Activated CD4-positive, alpha-beta T cell treated with anti-CD3 and anti-CD28 coated beads, Interleukin-2, Interleukin-4, amounts not matched to agents 100 ng/mL and 50 ng/mL, durations not matched to agents 16 hours and 8 hours (primary cell): ENCODE measurements at places on chromosomes 2 and 18.
A peak's percentile ranks its signal among the peaks of the same experiment; 100 is the strongest.

DNA sequence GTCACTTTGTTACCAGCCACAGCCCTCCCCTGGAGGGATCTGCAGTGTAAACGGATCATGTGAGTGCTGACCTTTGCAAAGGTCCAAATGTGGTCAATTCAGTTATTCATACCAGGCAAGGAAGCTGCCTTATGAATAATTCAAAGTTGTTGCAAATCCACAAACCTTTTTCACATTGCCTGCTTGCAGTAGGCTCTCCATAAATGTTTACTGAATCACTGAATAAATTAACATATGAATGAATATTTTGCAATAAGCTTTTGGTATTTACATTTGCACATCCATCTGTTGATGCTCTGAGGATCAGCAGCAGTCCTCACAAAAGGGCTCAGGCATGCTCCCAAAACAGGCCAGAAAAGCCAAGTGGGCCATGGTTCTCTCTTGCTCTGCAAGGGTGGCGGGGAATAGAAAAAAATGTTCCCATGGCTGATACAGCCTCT is 156.8 kb downstream of the VAPA start:
- DNase-seq: no peak

DNA sequence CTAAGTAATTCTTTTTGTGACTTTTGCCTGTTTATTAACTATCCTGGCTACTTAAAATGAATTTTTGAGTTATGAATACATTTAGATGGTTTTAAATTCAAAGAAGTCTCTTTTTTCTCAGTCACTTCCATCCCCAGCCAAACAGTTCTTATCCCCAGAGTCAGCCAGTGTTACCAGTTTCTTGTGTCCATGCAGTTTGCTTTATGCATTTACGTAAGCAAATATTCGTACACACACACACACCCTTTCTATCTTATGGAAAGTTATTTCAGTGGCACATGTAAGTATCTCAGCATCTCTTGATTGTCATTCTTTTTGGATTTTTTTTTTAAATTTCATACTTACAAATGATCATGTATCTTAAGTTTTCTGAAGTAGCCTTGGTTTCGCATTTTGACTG is 113.2 kb downstream of the NEDD4L start:
- no peak for DNase-seq

GRCh38 chr2:201709747-201710146 is 11.3 kb upstream of the MPP4 start:
- DNase-seq: no peak

DNA sequence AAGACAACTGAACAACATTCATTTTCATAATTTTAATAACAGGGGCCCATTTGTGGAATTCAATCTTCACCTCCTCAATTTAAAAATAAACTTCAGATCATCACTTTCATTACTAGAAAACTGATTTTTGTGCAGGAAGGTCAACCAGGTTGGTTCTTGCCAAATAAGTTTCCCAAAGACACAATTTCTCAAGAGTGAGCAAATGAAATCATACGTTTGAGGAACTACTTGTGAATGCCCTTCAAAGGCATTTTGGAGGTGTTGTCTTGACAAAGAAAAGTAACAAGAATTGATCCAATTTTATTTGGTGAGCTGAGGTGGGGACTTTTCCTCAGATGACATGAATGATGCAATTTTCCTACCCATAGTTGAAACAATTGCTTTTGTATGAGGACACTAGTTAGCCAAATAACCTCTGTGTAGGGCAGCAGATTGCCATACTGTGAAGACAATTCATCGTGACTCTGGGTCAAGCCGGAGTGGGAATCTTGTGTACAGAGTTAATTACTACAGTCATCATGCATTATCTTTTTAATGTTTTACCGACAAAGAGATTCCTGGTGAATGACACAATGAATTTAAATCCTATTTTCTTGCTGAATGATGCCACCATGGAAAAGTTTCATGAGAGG is 121.8 kb downstream of the TGFA start:
- DNase-seq: no peak

GRCh38 chr2:171404261-171404660 is 29.5 kb downstream of the METTL8 start:
- no peak for DNase-seq

- DNase-seq: no peak
Observed at GRCh38 chr2:30282081-30282480, 50.7 kb downstream of the LBH start.

GRCh38 chr18:23354625-23355024 is 98.5 kb upstream of the RIOK3 start:
- no peak for DNase-seq

DNA sequence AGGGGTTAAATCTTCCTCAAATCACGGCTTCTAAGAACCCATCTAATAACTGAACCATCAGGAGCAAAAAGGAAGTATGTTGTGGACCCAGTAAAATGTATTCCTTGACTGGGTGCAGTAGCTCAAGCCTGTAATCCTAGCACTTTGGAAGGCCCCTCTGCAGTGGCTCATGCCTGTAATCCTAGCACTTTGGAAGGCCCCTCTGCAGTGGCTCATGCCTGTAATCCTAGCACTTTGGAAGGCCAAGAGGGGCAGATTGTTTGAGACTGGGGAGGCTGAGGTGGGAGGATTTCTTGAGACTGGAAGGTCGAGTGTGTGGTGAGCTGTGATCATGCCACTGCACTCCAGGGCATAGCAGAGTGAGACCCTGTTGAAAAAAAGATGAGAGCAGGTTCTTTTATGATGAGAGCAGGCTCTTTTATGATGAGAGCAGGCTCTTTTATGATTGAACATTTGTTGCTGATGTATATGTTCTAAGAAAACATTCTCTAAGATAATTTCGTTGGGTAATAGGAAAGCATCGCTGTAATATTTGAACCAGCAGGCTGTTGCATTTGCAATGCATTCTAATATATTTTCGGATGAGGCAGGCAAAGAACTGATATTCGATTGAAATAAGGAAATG is 3.5 kb upstream of the PARD6G start:
- DNase-seq: no peak

DNA sequence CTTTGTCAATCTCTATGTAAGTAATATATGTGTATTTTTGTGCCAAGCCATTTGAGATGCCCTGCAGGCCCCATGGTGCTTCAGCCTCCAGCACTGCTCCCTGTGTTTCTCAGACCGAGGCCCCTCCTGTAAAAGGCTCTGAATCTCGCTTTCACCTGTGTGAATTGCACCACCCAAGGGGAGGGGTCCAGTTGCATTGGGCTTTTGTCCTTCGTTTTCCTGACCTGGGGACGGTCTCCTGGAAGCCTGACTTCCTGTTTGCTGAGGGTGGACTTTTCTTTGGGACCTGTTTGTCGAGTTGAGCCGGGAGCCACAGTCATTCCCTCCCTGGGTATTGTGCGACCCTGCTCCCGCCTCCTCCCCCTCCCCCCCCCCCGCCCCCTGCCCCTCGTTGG is 48.9 kb downstream of the AGAP1 start:
- no peak for DNase-seq

- DNase-seq: no peak
Observed at GRCh38 chr2:24853996-24854395, 60.8 kb downstream of the CENPO start.

DNA sequence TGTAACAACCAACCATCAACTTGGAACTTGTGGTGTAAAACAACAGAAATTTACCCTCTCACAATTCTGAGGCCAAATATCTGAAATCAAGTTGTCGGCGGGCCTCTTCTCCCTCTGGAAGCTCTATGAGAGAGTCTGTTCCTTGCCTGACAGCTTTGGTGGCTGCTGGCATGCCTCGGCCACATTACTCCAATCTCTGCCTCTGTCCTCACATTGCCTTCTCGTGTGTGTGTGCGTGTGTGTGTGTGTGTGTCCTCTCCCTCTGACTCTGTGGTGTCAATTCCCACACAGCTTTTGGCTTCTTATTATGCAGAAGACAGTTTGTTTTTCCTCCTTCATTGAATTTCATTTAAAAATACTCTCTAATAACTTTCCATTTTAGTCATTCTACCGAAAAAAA is 50.4 kb downstream of the ZDBF2 start:
- no peak for DNase-seq

DNA sequence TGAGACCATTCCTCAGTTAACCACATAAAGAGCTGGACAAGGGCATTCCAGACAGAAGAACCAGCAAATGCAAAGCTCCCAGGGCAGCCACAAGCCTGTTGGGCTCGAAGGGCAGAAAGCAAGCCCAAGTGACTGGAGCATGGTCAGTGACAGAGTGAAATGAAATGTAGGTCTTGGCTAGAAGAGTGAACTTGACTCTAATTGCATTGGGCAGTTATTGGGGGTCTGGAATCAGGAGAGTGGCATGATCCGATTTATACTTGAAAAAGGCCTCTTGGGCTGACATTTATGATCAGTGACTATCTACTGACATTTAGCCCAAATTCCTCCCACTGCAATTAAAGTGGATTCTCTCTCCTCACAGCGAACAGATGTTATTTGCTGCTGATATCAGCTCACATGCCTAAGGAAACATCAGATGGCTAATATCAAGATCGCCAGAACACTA is 152.5 kb upstream of the KLF7 start:
- no peak for DNase-seq

DNA sequence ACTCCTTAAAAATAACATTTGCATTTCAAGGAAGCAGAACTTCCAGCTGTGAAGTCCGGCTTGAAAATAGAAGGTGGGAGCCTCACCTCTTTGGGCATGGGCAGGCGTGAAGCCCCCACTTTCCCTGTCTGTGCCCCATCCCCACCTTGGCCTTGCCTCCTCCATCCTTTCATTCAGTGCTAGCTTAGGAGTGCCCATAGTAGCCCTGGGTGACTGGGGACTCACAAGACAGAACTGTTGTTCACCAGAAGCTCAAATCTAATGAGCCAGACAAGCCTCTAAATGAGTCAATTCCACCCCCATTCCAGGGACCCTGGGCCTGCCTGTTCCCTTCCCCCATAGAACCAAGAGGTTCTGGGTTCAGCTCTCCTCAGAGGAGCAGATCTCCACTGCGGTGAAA is 20.0 kb downstream of the SPATA3 start:
- DNase-seq: no peak

DNA sequence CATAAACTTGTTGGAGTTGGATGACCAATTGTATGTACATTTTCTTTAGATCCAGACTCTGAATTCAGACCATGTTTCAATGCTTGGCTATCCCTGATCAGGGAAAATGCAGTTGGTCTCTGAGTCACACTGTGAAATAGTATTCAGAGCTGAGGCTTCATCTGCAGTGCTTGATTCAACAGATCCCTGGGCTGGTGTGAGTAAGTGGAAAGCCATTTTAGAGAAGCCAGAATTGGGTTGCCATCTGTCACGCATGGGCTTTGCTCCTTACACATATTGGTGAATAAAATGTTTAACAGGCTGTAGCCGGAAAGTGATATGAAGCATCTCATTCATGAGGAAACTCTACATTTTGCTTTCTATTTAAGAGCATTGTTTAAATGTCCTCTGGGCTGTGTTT is 50.0 kb upstream of the ACYP2 start:
- DNase-seq: no peak

DNA sequence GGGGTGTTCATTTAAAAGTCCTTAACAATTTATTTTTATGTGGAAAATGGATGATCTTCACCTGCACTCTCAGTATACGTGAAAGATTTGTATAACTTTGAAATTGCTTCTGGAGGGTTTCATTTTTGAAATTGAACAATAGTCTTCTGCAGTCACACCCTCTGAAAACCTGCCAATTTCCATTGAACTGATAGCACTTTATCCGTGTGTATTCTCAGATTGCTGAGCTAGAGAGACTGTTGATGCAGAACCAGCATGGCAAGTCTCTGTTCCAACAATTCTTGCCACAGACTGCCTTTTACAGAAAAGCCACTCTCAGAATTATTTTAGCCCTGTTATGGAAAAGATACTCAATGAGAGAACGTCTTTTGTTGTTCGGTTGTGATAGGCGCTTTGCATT is 6.6 kb upstream of the GULP1 start:
- DNase-seq: no peak

DNA sequence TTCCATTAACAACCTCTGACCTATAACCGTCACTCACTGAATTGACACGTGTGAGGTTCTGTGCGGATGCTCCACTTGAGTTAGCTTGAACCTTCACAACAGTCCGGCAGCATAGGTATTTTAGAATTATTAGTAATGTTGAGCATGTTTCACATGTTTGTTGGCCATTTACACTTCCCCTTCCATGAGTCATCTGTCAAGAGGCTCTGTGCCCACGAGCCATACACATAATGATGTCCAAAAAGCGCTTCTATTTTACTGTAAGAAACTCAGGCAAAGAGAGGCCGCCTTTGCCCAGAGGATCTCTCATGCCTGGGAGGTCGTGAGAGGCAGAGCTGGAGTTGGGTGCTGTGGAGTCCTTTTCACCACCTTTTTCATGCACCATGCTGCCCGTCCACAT is 28.9 kb upstream of the TMEM214 start:
- DNase-seq: no peak

DNA sequence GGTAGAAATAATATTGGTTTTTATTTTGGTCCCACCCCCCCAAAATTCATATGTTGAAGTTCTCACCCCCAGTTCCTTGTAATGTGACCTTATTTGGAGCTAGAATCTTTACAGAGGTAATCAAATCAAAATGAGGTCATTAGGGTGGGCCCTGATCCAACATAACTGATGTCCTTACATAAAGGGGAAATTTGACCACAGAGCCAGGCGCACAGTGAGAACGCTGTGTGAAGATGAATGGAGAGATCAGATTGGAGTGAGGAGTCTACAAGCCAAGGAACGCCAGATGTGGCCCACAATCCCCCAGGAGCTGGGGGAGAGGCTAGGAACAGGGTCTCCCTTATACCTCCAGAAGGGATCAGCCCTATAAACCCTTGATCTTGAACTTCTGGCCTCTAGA is 31.6 kb upstream of the TRIB2 start:
- DNase-seq: no peak

DNA sequence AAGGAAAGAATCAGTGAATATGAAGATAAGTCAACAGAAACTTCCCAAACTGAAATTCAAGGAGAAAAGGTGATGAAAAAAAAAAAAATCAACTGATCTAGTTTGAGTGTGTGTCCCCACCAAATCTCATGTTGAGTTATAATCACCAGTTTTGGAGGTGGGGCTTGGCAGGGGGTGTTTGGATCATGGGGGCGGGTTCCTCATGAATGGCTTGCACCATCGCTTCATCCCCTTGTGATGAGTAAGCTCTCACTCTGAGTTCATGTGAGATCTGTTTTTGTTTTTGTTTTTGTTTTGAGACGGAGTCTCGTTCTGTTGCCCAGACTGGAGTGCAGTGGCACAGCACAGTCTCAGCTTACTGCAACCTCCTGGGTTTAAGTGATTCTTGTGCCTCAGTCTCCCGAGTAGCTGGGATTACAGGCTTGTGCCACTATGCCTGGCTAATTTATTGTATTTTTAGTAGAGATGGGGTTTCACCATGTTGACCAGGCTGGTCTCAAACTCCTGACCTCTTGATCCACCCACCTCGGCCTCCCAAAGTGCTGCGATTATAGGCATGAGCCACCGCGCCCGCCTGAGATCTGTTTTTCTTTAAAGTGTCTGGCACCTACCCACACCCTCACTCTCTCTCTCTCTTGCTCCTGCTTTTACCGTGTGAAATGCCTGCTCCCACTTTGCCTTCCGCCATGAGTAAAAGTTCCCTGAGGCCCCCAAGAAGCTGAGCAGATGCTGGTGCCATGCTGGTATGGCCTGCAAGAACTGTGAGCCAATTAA is 4.0 kb upstream of the SLC66A2 start:
- peak; percentile 22 for DNase-seq

GRCh38 chr2:75870651-75871137 is 160.0 kb upstream of the GCFC2 start:
- DNase-seq: no peak
